ENCODE measurements at places on chromosomes 12 and 14.
A peak's percentile ranks its signal among the peaks of the same experiment; 100 is the strongest.

GRCh38 chr12:27077586-27077985 lies 4.8 kb downstream of the C12orf71 start:
- DNase-seq, result no peak

DNA sequence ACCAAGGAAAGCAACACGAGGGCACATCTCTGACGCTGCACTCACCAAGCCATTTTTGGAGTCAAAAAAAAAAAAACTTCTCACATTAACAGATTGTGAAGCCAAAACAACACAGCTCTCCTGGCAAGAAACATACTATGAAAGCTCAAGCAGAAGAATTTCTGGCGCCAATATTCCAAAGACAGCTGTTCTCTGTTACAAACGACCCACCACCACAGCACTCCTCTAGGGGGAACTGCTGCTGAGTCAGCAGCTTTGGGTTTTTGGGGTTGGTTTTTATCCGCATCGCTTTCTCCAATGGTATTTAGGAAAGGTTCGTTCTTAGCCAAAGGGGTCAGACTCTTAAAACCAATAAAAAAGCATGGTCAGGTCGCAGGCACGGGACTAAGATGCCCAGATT lies 379.4 kb downstream of the RPS29 start:
- DNase-seq, result no peak

DNA sequence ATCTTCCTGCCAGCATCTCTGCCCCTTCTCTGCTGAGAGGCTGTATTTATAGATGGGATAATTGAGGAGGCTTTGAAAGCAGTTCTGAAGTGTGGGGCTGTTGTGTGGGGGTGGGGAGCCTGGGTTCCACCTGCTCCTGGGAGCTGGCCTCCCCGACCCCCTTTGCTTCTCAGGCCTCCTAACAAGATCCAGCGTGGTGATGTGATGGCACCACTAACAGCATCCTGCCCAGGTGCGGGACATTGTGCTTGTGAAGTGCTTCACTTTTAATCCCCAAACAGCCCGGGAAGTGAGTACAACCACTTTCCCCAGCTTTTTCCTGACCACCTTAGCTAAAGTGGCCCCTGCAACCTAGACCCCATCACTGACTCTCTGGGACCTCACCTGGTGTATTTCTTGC lies 95.1 kb upstream of the NRXN3 start:
- no peak for DNase-seq

- DNase-seq, result no peak
Measured at GRCh38 chr14:98130691-98131090, 1141.3 kb downstream of the BCL11B start.

DNA sequence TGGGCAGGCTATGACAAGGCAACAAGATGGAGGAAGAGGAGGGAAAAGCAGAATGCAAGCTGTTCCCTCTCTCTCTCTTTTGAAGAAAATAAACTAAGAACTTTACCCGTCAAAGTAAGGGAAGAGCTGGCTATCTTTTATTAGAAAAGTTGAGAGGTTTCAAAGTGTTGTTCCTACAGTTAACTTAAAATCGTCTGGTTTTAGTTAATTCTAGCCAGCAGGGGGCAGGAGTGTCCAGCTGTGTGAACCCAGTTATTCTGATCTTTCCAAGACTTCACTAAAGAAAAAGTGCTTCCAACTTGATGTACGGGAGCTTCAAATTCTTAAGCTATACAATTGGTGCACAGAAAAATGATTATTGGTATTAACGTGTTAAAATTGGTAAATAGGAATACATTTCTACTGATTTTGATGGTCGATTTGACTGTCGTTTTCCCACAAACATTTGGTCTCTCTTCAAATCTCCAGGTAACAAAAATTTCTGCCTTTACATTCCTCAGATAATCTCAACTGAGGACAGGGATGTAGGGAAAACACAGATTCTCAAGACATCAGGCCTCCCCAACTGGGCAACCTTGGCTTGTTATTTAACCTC lies 28.4 kb upstream of the MON2 start:
- DNase-seq, result peak; percentile 53
